ENCODE measurements at places on chromosomes 5 and 9. TPM values are rescaled to one million over a fixed set of nuclear protein-coding genes. Genes with fewer than 3 reads are reported as not detected.

DNA sequence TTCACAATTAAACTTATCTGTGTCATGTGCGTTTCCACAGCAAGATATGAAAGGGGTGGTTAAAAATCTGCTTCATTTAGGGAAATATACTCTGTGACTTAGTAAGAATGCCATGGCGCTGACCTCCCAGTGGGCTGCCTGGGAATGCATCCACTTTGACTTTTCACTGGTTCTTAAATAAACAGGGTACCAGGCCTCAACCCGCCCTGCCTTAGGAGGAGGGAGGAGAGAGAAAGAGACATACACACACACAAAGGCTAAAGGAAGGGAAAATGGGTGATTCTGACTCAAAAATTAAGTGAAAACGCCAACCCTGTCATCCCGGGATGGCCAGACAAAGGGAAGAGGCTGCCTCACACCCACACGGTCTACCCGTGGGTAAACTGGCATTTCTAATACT, 122.1 kb downstream of the EBF1 start:
- no peak for DNase-seq

DNA sequence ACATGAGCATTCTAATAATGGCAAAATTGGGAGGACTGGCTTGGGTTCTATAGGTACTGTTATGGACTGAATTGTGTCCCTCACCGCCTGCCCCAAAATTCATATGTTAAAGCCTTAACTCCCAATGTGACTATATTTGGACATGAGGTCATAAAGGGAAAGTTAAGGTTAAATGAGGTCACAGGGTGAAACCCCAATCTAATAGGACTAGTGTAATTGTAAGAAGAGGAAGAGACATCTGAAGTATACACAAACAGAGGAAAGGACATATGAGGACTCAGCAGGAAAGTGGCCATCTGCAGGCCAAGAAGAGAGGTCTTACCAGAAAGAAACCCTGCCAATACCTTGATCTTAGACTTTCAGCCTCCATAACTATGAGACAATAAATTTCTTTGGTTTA, 23.1 kb downstream of the RNF180 start:
- DNase-seq = no peak

GRCh38 chr9:134226221-134226930, 62.0 kb upstream of the RNU6ATAC start:
- no peak for DNase-seq

DNA sequence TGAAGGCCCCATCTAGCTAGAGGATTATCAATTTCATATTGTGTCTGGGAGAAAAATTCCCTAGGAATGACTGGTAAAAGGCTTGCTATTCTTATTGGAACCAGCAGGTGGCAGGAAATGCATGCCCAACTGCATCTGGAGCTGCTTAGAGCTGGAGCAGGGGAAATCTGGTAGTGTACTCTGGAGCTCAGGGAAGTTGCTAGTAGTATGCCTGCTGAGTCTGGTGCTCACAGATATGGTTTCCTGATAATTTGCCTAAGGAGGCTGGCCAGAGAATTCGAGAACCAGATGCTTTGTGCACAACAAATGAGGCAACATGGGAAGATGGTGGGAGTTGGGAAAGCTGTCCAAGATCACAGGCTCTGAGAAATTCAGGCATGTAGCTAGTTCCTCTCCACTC, 53.7 kb downstream of the G3BP1 start:
- DNase-seq = peak; percentile 79

DNA sequence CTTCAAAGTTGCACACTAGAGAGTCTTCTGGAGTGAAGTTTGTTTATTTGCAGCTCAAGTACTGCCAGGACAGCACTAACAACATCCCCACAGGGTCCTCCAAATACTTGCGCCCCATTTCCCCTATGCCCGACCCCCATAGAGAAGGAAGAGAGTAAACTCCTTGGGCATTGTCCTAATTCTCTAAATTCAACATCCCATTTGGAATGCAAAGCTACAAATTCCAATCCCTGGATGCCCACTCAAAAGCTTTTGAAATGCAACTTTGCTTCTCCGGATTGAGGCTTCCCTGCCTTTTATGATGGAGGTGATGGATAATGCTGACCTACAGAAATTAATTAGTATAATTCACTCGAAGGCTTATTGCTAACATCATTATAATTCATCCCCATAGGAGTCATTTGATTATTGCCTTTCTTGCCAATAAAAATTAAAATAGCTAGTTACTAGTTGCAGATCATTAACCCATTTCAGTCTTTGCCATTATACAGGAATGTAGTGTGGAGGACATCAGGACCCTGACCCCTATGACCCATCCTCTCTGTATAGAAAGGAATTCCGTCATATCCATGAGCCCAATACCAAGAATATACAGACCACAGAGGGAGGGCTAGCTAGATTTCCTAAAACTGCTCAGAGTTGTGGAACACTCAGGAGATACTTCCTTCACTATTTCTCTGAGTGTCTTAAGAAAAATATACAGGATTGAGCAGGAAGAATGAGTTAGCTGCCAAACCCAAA, 277.6 kb downstream of the ZNF608 start:
- DNase-seq = no peak

DNA sequence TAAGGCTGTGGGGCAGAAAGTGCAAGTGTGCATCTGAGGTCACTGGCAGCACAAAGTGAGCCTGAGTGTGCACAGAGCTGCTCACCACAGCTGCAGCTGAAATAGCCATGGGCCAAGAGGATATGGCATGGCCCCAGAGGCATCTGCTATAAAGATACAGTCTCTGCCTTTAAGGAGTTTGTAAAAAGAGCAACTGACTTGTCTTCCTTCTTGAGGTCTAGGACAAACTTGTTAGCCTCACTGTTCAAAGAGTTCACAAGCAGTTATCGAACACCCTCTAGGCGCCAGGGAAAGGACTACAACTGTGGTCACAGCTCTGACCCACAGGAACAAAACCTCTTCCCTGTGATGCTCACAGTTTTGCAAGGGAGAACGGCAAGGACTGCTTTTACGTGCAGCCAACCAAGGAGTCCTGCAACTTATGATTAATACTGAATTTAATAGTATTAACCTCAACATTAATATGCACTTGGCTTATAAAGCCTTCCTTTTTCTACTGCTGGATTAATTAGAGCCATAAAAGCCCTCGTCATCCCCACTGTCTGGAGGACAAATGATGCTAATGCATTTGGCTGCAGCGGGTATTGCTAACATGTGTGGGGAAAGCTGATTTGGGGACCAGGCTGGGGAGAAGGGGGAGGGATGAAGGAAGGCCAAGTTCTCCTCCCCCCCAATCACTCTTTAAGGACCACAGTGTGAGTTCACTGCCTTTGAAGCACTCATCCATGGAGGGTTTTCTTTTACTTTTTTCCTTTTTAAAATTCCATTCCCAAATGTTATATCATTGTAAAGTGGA, 189.8 kb upstream of the TRIM32 start:
- no peak for DNase-seq

DNA sequence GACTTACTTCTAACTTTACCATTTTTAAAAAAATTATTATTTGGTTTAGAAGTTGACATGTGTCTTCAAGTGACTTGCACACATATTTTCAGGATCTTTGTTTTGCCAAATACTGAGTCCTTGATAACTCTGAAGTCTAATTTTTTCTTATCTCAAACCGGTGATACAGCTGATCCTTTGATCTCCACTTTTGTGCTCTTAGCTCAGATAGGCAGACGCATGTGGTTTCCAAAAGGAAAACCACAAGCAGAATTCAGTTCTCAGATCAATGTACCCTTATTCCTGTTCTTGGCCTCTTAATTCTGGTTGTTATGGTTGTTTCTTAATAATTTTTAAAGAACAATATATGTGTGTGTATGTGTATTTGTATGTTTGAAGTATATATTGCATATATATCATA, 238.3 kb upstream of the EDIL3 start:
- DNase-seq = no peak

DNA sequence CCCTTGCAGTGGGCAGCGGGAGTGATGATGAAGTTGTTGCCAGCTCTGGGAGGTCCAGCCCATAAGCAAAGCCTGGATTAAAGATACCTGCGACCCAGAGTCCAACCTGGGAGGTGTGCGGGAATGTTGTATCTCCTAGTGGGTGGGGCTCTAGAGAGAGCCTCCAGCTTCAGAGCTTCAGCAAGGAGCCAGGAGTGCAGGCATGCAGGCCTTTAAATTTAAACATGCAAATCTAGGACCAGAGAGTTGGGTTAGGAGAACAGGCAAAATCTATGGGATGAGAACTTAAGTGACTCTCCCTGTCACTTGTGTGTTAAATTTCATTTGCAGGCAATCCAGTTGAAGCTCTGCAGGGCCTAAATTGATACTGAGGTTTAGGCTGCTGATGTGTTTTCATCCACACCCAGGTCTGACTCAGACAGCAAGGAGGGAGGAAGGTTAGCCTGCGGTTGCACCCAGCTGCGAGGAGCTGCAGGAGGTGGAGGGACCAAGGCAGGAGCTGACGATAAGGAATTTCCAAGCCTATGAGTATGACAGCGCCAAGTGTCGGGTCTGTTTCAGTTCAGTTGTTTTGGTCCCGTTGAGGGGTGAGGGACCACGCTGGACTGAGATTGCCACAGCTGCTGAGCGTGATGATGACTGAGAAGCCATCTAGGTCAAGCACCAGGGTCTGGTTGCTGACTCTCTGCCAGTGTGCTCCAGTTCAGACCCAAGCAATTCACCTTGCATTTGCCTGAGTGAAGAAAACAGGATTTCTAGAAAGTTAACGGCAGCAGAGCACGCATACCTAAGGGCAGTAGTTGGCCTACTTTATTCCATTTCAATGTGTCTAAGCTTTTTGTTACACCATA, 243.0 kb downstream of the ICE1 start:
- DNase-seq = no peak

DNA sequence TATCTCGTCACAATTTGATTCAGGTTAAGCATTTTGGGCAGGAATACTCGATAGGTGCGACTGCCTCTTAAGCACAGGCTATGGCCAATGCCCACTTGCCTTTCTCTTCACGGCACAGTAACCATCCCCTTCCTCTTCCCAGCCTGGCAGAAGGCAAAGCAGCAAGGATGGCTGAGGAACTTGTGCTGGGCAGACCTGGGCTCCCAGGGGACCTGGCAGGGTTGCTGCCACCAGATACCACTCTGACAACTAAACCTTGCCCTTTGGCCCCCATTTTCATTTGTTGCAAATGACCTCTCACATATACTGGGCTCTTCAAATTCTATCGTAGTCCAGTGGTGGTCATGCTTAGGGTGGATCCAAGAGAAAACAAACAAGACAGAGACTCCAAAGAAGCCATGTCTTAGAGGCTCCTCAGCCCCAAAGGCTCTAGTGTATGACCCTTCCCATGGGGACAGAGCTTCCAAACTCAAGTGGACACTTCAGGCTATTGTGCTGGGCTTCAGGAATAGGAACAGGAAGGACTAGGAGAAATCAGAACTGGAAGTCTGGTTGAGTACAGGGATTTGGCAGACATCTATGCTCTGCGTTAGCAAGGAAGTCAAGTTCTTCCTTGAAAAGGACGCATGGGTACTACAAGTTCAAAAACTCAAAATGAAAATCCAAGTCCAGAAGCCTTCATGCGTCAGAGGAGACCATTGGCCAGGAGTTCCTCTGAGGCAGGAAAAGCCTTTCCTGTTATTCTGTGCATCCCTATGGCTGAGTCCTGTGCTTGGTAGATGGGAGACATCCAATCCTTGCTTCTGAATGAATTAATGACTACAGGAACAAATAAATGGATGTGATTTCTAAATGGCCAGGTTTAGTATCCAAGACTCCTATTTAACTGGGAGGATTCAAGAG, 64.6 kb upstream of the PLPP1 start:
- no peak for DNase-seq

DNA sequence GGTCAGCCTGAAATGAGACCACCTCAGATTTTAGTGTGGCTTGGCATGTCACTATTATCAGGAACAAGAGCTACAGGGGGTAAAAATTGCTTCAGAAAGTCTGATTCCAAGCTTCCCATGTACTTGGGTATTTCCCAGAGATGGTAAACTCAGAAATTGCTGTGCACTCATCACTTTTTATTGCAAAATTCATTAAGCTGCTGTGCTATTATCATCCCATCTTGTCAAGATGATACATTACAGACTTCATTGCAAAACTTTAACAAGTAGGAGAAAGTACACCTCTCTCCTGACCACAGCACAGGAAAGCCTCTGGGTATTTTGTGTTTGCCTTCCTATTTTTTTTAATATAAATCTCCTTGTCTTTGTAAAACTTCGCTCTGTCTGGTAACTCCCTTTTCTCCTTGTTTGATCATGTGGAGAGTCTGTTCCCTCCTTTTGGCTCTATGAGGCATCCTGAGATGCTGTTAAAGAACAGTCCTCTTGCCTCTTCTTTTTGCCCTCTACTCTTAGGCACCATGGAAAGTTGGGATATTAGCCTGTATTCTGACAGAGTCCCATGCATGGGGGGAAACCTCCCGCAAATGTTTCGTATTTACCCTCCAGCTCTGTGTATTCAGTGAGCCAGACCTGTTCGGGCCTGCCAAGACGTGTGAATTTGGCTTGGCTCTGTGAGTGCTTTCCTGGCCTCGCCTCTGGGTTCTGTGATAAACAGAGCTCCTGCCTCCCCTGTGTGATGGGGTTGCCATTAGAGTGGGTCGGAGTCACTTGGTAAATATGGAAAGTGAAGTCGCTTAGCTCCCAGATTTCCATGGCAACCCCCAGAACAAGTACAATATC, 260.7 kb downstream of the NR3C1 start:
- DNase-seq = no peak

GRCh38 chr5:17748941-17749340, 114.7 kb downstream of the TAF11L14 start:
- no peak for DNase-seq

- no peak for DNase-seq
Observed at GRCh38 chr5:75472973-75473372, 38.5 kb downstream of the CERT1 start.

DNA sequence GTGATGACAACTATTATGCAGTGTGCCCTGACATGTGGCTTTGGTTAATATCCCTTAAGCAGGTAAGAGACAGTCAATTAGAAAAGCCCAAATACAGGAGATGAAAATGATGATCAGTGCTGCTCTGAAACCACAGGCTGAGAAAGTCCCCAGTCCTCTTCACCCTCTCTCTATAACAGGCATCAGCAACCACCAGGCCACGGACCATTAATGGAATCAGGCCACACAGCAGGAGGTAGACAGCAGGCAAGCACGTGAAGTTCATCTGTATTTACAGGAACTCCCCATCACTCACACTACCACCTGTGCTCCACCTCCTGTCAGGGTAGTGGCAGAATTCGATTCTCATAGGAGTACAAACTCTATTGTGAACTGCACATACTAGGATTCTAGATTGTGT, 591.6 kb upstream of the CYLC2 start:
- no peak for DNase-seq

The PCDHB14 gene
- 0.31 TPM for total RNA-seq

The TEX48 gene
- not detected for total RNA-seq

The SMIM32 gene
- not detected for total RNA-seq

The LIFR gene
- not detected for total RNA-seq

The COL23A1 gene
- not detected for total RNA-seq

The UBTD2 gene
- total RNA-seq = 9.0 TPM

The CYLC2 gene
- not detected for total RNA-seq

The PPP3R2 gene
- not detected for total RNA-seq
